ENCODE measurements at places on chromosomes 11 and 22.

DNA sequence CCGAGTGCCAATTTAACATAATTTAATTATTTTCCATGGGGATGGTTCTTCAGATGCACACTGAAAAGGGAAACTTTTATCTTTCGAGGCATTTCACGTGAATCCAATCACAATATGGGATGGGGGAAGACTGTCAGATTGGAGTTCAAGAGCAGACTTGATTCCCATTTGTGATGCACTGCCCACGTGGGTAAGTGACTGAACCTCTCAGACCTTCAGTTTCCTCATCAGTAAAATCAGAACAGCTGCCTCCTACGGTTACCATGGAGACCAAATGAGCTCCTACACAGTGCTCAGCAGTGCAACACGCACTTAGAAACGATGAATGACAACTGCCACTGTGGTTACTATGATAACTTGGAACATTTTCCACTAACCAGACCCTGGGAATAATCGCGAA, 21.7 kb downstream of the KIAA0930 start:
- H3K27me3 ChIP-seq = no peaks in the 10 kb centered on the region
- H3K36me3 ChIP-seq = no peaks in the 10 kb centered on the region
- DNase-seq = no peak
- no peak overlapping the region for H3K4me3 ChIP-seq
- H3K27ac ChIP-seq = no peak overlapping the region

DNA sequence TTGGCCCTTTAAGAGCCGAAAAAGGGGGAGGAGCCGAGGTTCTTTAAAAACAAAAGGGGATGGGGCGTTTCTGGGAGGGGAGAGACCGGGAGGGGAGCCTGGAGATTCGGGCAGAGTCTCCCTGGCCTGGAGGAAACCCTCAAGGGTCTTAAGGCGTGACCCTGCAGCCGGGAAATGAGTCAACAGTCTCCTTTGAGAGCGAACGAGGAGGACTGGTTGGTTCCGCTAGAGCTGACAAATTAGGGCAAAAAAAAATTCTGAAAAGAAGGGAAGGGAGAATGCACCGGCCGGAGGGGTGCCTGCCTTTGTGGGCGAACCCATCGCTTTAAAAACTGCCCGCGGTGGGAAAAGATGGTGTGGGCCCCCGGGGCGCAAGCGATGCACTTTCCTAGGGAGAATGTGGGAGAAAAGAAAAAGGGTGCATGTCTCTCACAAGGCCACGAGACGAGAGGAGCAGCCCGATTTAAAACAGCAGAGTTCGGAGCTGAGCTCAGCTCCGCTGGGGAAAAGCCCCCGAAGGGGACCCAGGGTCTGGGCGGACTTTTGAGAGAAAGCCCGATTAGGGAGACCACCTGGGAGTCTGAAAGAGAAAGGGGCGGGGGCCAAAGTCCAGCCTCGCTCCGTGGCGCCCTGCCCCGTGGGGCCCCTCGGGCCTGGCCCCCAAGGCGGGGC, 874 bp downstream of the ZFTA start:
- H3K27ac ChIP-seq = peak overlapping the region; percentile 56
- DNase-seq = peak; percentile 91
- H3K4me3 ChIP-seq = peak overlapping the region; percentile 80
- H3K4me1 ChIP-seq = peaks cover 8% of the 10 kb centered on the region
- no peaks in the 10 kb centered on the region for H3K27me3 ChIP-seq

GRCh38 chr11:83205608-83206185, 12.2 kb downstream of the ANKRD42 start:
- H3K4me1 ChIP-seq = no peaks in the 10 kb centered on the region
- H3K36me3 ChIP-seq = no peaks in the 10 kb centered on the region
- no peaks in the 10 kb centered on the region for H3K27me3 ChIP-seq

DNA sequence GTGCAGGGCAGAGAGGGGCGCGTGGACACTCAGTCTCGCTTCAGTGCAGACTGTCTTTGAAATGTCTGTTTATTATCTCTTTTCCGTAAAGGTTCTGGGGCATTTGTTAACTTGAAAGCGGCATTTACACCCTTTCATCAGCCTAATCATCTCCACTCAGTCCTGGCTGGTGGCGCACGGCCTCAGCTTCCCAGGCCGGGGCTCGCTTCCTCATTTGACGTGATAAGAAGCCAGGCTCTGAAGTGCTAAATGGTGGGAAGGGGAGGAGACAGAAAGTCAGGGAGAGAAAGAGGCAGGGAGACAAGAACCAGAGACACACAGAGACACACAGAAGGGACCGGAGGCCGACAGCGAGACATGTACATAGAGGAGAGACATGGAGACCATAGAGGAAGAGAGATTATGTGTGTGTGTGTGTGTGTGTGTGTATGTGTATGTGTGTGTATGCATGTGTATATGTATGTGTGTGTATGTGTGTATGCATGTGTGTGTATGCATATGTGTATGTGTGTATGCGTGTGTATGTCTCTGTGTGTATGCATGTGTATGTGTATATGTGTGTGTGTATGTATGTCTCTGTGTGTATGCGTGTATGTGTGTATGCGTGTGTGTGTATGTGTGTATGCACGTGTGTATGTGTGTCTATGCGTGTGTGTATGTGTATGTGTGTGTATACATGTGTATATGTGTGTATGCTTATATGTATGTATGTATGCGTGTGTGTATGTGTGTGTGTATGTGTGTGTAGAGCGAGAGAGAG, 101.5 kb downstream of the ST3GAL4 start:
- H3K27ac ChIP-seq = no peak overlapping the region
- no peak for DNase-seq
- peaks cover 2% of the 10 kb centered on the region for H3K27me3 ChIP-seq
- no peaks in the 10 kb centered on the region for H3K4me1 ChIP-seq
- H3K36me3 ChIP-seq = no peaks in the 10 kb centered on the region

DNA sequence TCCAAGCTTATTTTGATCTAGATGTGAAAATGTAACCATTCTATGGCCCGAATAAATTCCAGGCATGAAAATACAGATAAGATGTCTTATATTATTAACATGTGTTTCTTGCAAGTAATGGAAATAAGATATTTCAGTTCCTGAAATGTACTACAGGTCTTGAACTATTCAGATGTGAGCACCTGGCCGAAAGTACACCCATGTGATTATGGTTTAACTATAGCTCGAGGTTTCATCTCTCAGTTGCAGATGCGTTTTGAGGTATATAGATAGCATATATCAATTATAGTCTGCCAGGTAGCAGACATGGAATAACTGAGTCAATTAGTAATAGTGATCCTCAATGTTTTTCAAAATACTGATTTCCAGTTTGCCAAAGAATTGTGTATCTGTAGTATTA, 68.3 kb downstream of the DDIAS start:
- DNase-seq = no peak
- H3K36me3 ChIP-seq = no peaks in the 10 kb centered on the region
- H3K27ac ChIP-seq = no peak overlapping the region
- H3K27me3 ChIP-seq = no peaks in the 10 kb centered on the region
- no peak overlapping the region for H3K4me3 ChIP-seq
- no peaks in the 10 kb centered on the region for H3K4me1 ChIP-seq

Measured in fibroblast of lung (primary cell).